ENCODE measurements at places on chromosomes 7 and 10.

DNA sequence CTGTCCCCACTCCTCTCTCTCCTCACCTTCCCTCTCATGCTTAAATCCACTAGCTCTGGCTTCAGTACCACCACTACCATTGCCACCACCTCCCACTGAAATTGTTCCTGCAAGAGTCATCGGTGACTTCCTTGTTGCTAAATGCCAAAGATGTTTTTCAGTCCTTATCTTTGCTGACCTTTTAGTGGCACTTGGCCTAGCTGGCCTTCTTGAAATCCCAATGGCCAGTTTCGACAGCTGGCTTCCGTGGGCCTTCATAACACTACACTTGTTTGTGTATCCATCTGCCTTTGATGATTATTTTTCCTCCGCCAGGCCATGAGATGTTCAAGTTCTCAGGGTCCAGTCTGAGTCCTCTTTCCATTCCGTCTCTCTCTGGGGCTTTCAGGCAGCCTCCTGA is 118.2 kb upstream of the NANOS1 start:
- no peak for DNase-seq

DNA sequence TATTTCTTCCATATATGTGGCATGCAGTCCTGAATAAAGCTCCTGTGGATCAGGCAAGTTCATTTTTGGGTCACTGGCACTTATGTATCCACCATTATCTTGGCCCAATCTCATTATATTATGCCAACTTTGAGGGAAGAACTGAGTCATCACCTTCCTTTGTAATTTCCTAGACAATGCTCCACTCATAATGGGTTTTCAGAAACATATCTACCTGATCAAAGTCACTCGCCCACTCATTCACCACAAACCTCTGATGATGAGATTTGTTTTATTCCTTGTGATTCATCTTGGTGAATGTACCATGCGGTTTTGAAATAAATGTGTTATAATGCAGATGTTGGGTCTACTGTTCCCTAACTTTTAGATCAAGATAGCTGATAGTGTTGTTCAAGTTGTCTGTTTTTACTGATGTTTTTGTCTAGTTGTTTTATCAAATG is 525.8 kb downstream of the KIF20B start:
- no peak for DNase-seq

GRCh38 chr10:64209561-64209960 is 688.4 kb downstream of the REEP3 start:
- no peak for DNase-seq

- DNase-seq, result no peak
Observed at GRCh38 chr7:98659756-98660155, 42.7 kb downstream of the NPTX2 start.

DNA sequence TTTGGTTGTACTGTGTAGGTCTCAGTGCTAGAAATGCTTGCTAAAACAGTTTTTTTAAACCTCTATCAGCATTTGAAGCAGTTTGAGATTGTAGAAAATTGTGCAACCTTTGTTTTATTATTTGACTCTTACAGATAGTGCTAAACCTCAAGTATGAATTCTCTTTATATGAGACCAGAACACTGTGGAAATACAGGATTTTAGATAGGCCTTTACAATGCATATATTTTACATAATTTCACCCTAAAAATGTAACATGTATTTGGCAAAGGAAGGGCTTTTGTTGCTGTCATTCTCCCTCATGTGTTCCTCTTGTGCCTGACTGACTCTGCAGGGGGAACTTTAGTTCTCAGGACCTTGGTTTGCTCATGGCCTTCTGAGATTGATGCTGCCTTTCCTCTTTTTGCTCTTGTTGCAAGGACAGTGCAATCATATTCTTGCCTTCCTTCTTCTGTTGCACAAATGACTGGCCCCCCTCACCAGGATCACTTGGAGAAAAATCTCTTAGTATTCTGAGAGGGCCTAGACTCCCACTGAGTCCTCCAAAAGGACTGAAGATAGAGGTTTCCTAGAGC is 188.7 kb downstream of the PPP1R9A start:
- no peak for DNase-seq
